Fibroblast of the conjunctiva (primary cell): ENCODE measurements at places on chromosomes 3 and 15.

- DNase-seq: no peak
Observed at GRCh38 chr3:28912120-28912885, 368.6 kb upstream of the RBMS3 start.

DNA sequence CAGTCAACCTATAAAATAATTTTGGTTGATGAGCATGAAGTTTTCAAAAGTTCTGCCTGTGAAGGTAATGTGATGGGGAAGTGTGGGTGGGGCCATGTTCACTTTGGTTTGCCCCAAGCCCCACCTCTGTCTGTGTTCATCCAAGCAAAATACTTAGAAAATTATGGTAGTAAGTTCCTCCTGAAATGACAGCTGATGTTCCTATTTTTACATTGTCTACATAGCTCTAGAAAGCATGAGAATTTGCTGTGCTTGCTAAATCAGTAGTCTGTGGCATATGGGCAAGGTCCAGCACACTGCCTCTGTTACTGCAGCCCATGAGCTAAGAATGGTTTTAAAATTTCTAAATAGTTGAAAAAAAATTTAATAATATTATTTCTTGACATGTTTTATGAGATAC lies 21.9 kb upstream of the CP start:
- no peak for DNase-seq

DNA sequence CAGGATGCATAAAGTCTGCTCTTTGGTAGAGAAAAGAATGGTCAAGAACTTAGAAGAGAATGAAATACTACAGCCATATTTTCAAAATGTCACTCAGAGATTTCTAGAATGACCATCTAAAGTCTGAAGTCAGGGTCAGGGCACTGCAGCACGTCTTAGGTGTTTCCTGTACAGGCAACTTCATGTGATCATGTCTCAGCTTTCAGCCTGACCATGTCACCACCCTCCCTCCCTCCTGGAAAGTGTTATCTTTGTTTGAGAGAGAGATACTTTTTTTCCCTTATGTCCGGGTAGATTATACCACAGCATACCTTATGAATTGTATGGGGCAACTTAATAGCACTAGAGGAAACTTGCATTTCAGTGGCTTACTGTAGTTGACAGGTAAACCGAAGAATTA lies 558.0 kb upstream of the TGFBR2 start:
- DNase-seq: no peak

GRCh38 chr3:149738876-149739275 lies 13.4 kb downstream of the COMMD2 start:
- DNase-seq: no peak

GRCh38 chr3:139263798-139264197 lies 80.0 kb upstream of the MRPS22 start:
- no peak for DNase-seq

DNA sequence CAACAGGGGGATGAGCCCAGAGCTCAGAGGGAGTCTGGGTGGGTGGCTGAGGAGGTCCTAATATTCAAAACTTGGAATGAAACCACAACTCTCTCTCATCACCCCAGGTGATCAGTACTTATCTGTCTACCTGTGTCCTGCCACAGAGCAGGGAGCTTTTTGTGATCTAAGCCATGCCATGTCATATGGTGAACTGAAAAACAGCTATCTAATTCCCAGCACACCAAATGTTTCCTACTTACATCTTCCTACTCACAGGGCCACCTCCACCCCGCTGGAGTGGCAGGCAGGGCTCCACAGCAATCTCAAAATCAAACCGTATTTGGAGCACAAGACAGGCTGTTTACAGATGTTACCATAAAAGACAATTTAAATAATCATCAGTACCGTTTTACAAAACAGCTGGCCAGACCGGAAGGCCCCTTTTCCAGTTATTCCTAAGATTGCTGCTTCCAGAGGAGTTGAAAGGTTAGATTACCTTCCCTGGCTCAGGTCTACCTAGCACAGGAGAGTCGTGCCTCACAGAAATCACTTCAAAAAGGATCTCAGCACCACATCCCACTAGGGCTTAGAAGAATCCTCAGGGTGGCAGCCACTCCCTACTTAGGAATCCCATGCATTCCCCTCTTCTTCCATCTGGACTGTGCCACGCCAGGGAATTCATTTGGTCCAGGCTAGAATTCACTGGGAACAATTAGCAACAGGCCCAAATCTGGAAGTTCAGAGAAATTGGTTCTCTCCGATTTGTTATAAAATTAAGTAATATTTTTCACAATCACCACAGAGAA lies 226.6 kb upstream of the IL12A start:
- no peak for DNase-seq

DNA sequence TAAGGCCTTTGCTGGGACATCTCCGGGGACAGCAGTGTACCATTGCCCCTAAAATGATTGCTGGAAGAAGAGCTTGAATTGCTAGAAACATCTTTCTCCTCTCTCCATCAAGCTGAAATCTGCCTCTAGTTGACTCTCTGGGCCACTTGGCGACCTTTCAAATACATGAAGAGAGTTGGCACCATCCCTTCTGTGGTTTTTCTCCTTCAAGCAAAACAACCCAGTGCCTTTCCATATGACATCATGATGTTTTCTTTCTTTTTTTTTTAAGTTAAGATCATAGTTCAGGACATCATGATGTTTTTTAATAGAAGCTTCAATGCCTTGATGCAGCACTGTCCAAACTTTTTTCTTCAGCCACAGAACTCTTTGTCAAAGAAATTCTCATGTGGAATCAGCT lies 144.0 kb upstream of the PTPRG start:
- DNase-seq: peak; percentile 64

DNA sequence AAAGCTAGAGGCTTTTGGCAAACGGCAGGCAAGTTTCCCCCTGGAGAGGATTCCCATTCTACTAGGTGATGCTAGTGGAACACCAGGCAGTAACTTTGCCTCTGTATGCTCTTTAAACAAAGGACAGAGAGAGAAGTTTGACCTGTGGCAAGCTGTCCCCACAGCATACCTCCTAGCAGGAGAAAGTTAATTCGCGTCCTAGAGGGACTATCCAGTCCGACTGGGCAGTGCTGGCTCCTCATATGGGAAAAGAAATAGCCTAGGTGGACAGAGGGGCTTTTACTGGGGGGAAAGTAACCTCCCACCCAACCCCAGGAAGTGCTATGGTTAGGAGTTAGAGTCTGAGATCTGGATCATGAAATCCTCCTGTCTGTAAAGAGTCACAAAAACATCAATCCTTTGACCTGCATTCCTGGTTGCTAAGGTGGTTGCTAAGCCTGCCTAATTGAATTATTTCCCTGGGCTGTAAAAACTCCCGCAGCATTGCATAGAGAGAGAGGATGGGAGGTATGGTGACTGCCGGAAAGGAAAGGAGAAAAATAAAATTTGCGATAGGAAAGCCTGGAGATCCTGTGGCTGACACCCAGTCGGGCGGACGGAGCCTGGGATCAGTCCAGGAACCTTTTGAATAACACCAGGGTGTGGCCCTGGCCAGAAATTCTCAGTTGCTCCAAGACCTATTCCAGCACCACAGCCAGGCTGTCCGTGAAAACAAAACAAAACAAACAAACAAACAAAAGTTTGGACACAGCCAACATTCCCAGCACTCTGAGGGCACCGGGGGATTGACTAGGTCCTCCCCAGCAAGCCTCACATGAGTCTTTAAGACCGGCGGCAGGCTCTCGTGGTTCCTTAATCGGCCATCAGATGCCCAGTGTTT lies 67.7 kb upstream of the ATP11B start:
- DNase-seq: no peak

DNA sequence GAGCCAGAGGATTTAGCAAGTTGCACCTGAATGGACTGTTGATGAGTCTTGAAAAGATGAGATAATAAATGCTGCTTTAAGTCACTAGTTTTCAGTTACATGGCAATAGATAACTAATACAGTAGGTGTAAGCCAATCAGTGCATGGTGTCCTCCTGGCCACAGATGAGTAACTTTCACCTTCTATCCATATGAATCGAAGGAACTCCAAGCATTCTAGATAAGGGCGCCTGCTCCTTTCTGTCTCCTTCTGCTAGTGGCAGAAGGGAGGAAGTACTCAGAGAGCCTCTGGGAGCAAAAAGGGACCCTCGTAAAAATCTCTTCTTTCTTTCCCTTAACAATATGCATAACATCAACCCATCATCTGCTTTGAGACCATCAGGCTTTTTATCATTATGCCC lies 37.3 kb downstream of the TM6SF1 start:
- DNase-seq: no peak

GRCh38 chr15:44636976-44637375 lies 26.5 kb downstream of the SPG11 start:
- DNase-seq: no peak

DNA sequence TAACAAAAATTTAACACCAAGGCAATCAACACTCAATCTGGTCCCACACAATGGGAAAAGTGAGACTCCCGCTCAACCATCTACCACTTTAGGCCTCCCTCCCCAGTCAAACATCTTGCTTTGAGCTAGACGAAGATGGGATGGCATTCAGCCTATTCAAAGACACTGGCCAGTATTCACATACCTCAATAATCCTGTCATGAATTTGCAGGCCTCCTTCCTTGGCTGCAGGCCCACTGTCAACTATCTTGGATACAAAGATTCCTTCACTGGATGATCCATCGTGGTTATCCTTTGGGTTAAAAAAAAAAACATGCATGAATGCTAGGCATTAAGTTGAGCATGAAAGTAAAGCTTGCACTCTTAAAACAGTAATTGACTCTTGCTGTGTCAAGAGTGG lies 22.6 kb downstream of the PDZRN3 start:
- DNase-seq: no peak

DNA sequence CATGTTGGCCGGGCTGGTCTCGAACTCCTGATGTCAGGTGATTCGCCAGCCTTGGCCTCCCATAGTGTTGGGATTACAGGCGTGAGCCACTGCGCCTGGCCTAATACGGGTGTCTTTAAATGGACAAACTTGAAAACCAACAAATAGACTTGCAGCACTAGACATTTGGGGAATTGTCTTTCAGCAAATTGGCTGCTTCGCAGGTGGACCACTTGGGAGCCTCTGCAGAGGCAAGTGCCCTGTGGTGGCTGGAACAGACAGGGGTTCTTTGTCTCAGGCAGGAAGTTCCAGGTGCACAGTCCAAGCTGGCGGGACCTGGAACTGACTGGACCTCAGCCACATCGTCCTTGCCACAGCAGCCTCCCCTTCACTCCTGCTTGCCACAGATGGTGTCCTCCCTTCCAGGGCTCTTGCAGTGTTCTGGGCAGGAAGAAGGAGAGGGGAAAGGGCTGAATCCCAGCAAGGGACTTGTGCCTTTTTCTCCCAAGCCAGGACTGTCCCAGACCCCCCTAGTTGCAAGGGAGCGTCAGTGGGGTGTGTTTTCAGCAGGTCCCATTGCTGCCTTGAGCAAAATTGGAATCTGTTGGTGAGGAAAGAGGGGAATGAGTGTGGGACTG lies 94.3 kb downstream of the TBC1D2B start:
- no peak for DNase-seq

DNA sequence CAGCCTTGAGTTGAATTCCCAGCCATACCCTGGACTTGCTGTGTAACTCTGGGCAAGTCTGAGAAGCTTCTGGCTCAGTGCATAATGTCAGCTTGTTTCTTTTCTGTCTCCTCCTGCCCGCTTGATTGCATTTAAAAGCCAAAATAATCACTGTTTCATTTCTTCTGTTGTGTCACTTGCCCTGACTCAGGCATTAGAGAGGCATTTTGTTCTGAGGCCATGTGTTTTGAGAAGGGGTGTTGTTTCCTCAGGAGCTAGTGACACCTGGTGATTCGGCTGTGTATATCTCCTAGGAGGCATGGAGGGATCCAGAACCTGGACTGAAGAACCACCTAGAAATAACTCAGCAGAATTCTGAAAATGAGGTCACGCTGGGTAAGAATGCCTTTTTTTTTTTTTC lies 16.0 kb downstream of the WDR73 start:
- DNase-seq: no peak

DNA sequence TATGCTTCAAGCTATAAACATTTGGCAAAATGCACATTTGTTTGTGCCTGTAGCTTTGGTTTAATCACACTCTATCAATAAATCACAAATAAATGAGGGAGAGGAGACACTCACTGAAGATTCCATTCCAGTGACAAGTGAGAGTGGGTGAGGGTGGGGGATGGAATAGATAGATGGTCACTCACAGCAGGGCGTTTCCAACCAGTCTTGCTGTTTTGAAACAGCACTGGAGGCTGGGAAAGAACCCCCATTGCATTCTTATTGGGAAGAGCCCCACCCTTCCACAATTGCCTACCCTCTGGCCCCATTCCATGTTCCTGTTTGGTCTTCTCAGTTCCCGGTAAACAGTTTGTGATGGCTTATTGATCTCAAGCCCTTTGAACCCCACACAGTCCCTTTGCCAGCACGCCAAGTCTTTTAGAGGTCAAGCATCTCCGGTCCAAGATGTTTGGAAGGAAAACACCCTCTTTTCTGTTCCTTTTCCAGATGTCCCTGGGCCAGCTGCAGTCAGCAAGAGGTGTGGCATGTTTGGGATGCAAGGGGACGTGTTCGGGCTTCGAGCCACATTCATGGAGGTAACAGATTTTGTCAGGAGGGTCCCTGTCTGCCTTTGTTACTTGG lies 30.7 kb downstream of the LMCD1 start:
- DNase-seq: no peak

- DNase-seq: no peak
Observed at GRCh38 chr3:136350557-136350956, 100.4 kb downstream of the PCCB start.

- DNase-seq: no peak
Observed at GRCh38 chr15:98076021-98076816, 115.7 kb downstream of the ARRDC4 start.

GRCh38 chr15:28019594-28020309 lies 79.4 kb downstream of the OCA2 start:
- no peak for DNase-seq

DNA sequence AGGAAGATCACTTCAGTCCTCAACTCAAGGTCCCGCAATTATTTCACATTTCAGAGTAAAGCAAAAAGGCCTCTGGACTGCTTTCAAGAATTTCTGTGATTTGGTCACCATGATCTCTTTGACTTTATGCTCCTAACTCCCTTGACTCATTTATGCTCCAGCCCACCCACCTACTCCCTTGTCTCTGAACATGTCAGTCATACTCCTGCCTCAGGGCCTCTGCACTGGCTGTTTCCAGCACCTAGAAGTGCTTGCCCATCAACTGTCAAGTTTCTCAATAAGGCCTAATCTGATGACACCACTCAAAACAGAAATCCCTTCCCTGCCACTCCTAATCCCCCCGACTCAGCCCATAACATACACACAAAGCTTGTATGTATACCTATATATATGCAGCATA lies 36.1 kb upstream of the CSPG5 start:
- DNase-seq: no peak

DNA sequence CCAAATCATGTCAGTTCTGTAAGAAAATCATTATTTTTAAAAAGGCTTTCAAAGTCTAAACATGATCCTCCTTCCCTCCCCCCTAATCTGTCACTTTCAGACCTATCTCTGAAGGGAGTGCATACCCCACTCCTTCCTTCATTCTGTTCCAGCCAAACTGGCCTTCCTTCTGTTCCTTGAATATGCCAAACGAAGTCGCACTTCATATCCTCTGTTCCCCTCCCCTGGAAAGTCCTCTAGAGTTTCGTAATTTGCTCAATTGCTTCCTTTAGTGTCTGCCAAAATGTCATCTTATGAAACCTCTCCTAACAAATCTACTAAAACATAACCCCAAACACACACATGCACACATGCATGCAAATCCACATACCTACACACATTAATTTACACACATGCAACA lies 69.5 kb upstream of the TUSC7 start:
- DNase-seq: no peak
